ENCODE measurements at places on chromosomes 11 and 22.

- no peak for DNase-seq
Measured at GRCh38 chr11:68204402-68204801, 8.7 kb downstream of the KMT5B start.

DNA sequence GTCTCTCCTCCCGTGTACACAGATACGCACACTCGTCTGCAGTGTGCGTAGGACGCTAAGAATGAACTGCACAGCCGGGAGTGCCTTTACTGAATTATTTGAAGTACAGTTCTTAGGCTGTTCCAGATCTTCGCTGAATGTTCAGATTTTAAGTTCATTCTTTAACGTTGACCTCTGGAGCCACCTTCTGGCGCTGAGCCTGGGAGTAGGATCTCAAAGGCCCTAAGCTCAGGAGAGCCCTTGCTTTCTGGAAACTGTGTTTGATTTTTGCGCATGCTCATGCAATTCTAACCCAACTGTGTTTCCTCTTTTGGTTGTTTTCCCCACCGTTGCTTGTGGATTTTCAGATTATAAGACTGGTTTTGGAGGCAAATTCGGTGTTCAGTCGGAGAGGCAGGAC, 22.8 kb downstream of the CTTN start:
- DNase-seq, result no peak

DNA sequence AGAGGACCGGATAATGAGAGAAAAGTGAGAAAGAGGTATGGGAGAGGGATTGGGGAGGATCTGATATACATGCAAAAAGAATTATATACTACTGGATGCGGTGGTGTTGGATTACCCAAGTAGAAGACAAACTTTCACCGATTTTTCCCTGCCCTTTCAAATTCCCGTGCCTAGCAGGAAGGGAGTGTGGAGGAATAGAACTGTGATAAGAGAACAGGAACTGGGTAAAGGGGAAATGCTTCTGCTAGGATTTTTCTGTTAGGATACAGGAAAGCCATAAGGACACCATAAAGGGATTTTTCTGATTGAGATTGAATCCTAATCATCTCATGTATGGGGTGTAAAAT, 480 bp upstream of the MTMR2 start:
- no peak for DNase-seq

DNA sequence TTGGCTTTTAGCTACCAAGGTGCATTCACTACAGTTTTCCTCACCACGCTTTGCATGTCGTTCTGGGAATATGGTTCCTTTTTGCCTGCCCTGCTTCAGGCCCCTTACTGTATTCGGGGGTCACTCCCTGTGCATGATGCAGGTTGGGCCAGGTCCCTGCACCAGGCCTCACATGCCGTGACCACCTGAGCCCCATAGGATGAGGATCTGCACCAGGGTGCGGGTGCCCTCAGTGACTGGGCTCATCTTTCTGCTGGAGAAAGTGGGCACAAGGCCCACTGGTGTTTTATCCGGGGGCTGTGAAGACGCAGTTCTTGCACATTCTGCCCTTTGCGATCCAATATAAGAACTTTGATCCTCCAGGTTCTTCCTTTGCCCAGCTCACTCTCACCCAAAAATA, 45.7 kb upstream of the CABP7 start:
- no peak for DNase-seq

DNA sequence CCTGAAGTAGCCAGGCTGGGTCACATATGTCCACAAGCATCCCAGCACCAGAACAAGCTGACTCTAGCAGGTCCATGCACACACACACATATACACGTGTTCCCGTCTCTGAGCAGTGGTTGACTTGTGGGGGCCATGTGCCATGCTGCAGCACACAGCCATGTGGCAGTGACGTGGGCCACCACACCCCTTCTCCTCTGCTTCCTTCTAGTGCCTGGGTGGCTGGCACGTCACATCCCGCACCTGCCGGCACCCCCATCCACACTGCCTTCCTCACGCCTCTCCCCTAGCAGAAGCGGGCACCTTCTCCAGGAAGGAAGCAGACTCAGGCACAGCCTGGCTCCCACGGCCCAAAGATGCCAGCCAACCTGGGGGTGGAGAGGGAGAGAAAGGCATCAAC, 9.5 kb downstream of the SYT7 start:
- DNase-seq, result no peak

GRCh38 chr11:122749005-122749687, 89.2 kb upstream of the CRTAM start:
- no peak for DNase-seq

DNA sequence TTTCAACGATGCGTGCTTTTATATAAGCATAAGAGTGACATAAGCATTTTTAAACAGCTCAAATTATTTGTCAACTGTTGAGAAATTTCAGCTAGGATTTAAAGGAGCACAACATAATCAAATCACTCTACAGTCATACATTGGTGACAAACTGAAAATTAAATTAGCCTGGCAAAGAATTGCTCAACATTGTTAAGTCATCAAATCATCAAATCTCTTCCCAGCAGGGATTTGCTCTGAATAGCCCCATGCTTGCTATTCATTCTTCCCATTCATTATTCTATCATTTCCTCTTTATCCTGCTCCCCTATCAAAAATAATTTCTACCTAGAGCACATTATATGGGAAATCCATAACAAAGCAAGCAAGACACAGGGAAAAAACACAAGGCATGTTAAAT, 198.7 kb upstream of the LUZP2 start:
- no peak for DNase-seq

GRCh38 chr22:26615149-26615548, 2.7 kb downstream of the CRYBB1 start:
- no peak for DNase-seq

DNA sequence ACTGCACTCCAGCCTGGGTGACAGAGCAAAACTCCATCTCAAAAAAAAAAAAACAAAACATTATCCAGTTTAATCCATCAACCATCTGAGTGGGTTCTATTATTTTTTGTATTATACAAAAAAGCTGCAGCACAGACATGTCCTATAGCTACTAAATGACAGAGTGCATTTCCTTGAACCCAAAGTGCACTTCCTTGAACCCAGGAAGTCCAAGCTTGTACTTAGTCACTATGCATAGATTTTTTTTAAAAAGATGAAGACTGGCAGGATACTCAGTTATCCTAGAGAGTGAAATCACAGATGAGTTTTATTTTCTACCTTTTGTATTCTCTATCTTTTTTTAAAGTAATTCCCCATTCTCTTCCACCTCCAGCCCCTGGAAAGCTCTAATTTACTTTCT, 8.0 kb upstream of the RRAS2 start:
- DNase-seq, result no peak

All from effector memory CD4-positive, alpha-beta T cell (primary cell).